Esophagus squamous epithelium (tissue), 5 donors: ENCODE measurements at places on chromosomes 12 and 14. TPM values are rescaled to one million over a fixed set of nuclear protein-coding genes. Genes with fewer than 3 reads are reported as not detected.

CFAP251 gene
- total RNA-seq: 2.9 TPM

DBX2 gene
- total RNA-seq: not detected

ST8SIA1 gene
- 1.3 TPM for total RNA-seq

LRP1 gene
- 147 TPM for total RNA-seq

TMEM117 gene
- 15.8 TPM for total RNA-seq

COX8C gene
- total RNA-seq: not detected

PPP4R4 gene
- total RNA-seq: 0.75 TPM

OAS2 gene
- total RNA-seq: 35.6 TPM

MANSC4 gene
- total RNA-seq: not detected

CCDC177 gene
- total RNA-seq: not detected

PLD4 gene
- total RNA-seq: 0.67 TPM

ZBTB39 gene
- total RNA-seq: 2.7 TPM

PLEK2 gene
- 7.6 TPM for total RNA-seq

INHBC gene
- total RNA-seq: not detected

GALNT16 gene
- total RNA-seq: 2.7 TPM

PA2G4 gene
- 189 TPM for total RNA-seq

NINJ2 gene
- total RNA-seq: 2.2 TPM

MAP3K9 gene
- 14.0 TPM for total RNA-seq

KCNMB4 gene
- total RNA-seq: not detected

TESPA1 gene
- not detected for total RNA-seq

TBC1D30 gene
- 1.9 TPM for total RNA-seq

PPP1R36 gene
- 1.3 TPM for total RNA-seq

STAT6 gene
- total RNA-seq: 72.7 TPM

SLC6A12 gene
- total RNA-seq: not detected

RNASE7 gene
- 1.1 TPM for total RNA-seq

GPRC5D gene
- not detected for total RNA-seq

FOXM1 gene
- 17.4 TPM for total RNA-seq

PIWIL1 gene
- 0.09 TPM for total RNA-seq

CCNT1 gene
- total RNA-seq: 19.6 TPM

OAS3 gene
- total RNA-seq: 25.2 TPM

OR4E2 gene
- not detected for total RNA-seq

PIK3C2G gene
- total RNA-seq: 3.5 TPM

PAX9 gene
- 70.1 TPM for total RNA-seq

SMIM41 gene
- total RNA-seq: 1.8 TPM

NUMB gene
- 27.7 TPM for total RNA-seq

CACNA2D4 gene
- total RNA-seq: 0.79 TPM

CD4 gene
- total RNA-seq: 11.8 TPM

FKBP11 gene
- 12.1 TPM for total RNA-seq

CIROP gene
- not detected for total RNA-seq

FLVCR2 gene
- total RNA-seq: 4.5 TPM

TOMM20L gene
- not detected for total RNA-seq

SCYL2 gene
- total RNA-seq: 49.4 TPM

TBX5 gene
- 2.9 TPM for total RNA-seq

TAS2R9 gene
- not detected for total RNA-seq

MAP1LC3B2 gene
- total RNA-seq: not detected

FSCB gene
- not detected for total RNA-seq

KRT85 gene
- total RNA-seq: not detected

SLC10A1 gene
- total RNA-seq: not detected

ACTN1 gene
- total RNA-seq: 118 TPM
